ENCODE measurements at places on chromosomes 5 and 9.

- DNase-seq: no peak
Measured at GRCh38 chr5:111280282-111280951, 56.2 kb downstream of the CAMK4 start.

DNA sequence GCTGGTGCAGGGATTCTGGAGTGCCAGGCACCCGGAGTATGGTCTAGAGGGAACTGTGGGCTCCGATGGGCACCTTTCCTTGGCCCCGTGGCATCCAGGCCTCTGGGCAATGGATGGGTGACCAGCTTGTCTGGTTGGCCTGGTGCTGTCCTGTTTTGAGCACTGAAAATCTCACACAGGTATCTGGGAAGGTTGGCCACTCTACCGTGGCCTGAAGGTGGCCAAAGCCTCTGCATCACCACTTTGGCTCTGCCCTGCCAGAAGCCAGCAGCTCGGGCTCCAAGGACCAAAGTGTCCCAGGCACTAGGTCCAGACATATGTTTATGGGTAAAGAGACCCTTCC is 28.8 kb downstream of the SLC6A7 start:
- no peak for DNase-seq

- DNase-seq: no peak
Measured at GRCh38 chr9:115042781-115043509, 75.0 kb downstream of the TNC start.

DNA sequence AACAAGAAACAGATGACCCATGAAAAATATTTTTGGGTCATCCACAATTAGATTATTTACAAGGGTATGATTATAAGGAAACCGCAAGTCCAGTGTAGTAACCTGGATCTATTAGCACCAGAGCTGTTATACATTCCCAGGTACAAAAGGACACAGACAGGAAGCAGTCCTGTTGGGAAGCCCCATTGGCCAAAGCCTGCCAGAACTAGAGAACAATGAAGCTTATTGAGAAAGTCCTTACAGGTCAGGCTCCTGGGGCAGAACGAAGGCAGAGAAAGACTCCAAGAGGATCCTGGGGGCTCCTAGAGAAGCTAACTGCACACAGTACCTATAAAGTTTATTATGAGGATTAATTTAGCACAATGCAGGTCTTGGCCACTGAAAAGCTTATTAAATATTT is 169.9 kb downstream of the PARP8 start:
- DNase-seq: no peak

DNA sequence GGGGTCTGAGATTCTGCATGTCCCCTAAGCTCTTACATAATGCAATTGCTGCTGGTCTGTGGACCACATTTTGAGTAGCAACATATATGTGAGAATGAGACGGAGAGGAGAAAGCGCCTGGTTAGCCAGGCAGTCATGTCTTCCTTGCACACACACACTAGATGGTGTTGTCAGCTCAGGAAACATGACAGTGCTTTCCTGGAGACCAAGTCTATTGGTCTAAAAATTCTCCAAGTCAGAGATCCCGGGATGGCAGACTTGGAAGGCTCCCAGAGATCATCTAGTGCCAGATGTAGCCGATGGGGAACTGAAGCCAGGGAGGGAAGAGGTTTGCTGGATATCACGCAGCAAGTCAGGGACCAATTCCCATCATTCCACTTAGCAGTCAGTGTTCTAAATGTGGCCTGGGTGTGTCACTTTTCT is 53.4 kb downstream of the GALNT12 start:
- no peak for DNase-seq

DNA sequence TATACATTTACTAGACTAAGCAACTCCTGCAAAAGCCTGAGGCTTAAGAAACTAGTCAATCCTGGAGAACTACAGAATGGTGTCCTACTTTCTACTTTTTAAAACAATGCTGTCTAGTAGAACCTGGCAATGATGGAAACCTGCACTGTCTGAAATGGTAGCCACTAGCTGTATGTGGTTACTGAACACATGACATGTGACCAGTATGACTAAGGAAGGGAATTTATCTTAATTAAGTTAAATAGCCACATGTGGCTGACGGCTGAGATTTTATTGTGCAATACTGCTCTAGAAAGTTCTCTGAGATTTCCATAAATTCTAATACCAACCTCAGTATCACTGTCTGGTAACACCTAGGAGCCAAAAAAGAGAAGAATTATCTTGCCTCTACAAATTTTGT is 44.9 kb upstream of the RAPGEF6 start:
- DNase-seq: no peak

GRCh38 chr9:108953983-108954574 is 19.9 kb downstream of the ABITRAM start:
- DNase-seq: no peak

DNA sequence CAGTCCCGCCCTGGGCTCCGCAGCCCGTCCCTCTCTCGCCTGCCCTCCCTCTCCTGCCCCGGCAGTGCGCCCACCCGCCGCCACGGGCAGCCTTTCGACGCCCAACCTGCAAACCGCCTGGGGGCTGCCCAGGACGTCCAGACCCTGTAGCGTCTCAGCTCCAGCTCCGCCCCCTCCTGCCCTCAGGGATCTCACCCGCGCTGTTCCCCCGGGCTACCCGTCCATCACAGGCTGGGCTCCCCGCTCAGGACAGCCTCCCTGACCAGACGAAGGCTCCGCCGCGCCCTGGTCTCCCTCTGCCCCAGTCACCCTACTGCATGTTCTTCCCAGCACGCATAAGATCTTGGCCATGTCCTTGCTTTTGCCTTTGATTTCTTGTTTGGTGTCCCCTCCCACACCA is 1.4 kb downstream of the RASGEF1C start:
- no peak for DNase-seq

DNA sequence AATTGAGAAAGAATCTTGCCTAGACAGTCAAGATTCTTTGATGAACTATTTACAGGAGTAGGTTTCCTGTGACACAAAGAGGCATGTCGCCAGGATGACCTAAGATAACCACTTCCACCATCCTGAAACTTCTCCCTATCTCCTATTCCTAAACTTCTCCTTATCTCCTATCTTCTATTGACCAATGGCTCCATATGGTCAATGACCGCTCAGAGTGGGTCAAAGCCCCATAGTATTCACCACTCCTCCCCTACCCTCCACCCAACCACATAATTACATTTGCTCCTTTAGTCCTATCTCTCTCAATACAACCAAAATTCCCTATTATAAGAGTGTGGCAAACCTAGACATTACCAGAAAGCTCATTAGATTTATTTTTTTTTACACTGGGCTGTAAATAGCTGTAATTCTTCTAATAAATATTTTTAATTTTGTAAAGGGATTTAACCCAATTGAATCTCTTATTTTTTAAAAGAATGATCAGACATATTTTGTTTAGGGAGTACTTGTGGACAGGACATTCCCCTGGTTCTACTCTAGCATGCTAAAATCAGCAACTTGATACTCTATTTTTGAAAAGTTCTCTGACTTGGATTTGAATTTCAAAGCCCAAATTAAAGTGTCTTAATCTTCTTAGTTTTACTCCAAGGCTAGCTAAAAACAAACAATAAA is 416.0 kb upstream of the CCNH start:
- DNase-seq: no peak

DNA sequence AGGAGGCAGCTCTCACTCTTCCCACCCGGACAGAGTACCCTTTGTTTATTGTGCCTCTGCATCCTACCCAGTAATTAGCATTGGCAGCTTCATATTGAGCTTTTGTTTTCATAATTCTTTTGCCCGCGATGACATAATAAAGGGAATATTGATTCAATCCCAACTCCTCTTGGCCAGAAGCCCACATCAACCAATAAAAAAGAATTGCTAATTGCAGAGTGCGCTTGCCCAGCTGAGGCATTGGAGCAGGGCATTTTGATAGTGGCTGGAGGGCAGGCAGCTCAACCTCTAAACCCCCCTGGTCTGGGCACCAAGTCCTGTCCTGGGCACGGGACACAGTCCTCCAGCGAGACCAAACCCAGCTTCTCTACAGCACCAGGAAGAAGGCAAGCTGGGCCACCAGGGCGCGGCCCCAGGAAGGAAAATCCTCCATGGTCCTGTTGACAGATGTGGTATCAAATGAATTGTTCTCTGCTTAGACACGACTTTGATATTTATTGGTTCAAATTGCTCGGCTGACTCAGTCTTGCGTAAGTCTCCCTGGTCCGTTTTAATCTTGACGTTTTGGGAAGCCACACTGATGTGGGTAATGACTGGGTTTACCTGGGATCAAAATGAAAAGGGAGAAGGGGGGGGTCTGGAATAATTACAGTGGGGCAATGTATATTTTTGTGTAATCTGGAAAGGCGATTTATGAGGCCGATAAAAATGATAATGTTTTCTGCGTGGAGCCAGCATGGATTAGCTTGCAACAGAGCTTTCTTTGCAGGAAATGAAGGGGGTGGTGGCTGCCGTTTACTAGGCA is 220.7 kb upstream of the MSX2 start:
- DNase-seq: no peak

DNA sequence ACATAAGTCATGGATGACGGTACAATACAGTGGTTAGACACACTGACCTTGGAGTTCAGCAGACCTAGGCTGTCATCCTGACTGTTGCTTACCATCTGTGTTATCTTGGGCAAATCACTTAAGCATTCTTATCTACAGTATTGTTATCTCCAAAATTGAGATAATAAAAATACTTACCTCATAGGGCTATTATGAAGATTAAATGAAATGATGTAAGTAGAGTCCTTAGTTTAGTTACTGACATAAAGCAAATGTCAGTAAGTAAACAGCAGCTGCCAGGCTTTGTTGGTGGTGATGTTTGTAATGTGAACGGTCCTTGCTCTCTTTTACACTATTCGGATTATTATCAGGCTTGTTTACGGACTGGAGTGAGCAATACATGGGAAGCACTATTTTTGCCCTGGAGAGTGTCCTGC is 107.3 kb upstream of the DPYSL3 start:
- no peak for DNase-seq

DNA sequence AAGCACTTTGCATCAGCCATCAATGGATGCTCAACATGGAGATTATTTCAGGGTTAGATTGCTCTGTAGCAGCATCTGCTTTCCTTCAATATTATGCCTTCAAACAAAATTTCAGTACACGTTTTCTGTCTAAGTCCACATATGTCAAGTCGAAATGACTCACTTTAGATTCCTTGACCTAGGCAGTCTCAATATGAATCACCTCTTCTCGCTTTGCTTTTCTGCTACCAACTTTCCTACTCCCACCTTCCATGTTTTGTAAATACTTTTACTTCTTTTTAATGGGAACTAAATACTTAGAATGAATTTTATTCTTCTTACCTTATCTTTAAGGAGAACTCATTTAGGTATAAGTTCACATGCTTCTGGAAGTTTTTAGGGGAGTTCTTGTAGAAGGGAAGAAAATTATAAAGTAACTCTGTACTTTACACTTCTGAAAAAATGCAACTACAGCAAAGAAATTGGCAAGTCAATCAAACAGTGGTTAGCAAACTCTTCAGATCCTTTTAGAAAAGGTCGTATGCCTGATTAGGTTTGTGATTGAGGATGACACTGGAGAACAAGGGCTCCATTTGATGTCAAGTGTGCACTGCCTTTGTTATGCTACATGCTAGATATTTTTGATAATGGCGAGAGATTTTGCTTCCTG is 478.5 kb upstream of the SMARCA2 start:
- no peak for DNase-seq

- DNase-seq: no peak
Measured at GRCh38 chr5:6730407-6730806, 17.2 kb downstream of the TENT4A start.

DNA sequence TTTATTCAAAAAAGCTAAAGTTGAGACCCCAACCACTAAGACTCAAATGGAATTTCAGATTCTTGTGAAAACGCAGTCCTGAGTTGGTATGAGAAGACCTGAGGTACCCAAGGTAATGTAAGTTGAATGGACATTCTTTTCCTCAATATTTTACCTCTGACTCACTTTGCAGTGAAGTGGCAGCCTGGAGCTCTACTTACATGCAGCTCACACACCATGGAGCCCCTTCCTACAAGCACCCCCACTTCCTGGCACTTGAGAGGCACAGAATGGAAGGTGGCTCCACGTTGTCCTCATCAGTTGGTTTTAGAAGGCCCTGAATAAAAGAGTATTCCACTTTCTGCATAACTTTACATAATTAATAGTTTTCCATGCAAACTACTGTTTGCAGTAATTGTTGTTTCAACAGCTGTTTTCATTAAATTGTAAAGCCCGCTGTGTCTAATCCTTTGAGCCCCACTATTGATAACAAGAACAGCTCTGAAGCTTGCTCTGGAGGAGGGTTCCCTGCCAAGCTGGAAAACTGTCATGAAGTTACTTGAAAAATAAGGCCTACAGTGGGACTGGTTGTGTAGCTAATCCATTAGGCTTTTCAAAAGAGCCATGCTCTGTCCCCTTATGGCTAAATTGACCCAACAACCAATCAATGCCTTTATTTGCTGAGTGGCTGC is 102.2 kb upstream of the SPATA31D4 start:
- DNase-seq: no peak

DNA sequence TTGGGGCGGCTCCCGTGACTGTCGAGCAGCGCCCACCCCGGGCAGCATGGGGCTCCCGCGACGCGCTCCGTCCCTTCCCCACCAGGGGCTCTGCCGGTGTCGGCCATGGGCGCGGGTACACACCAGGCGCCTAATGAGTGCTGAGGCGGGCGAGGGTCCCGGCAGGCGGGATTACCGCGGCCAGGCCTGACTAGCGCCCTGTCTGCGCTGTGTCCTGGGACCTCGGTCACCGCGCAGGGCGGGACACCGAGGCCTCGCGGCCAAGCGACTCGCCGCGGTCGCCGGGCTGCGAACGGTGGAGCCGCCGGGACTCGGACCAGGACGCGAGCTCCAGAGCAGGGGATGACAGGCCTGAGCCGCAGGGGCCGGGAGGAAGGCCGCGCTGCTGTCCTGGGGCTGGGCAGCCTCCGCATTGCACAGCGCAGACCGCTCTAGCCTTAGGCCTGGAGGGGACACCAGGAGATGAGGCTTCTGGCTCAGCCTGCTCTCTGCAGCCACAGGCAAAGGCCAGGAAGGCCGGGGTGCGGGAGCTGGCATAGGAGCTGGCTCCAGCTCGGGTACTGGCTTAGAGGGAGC is 14.1 kb downstream of the LCN10 start:
- DNase-seq: no peak

- DNase-seq: no peak
Measured at GRCh38 chr5:141785711-141786110, 92.5 kb downstream of the PCDH1 start.

- no peak for DNase-seq
Measured at GRCh38 chr5:179241175-179241574, 104.1 kb downstream of the ADAMTS2 start.

- DNase-seq: no peak
Measured at GRCh38 chr5:3429962-3430361, 165.7 kb upstream of the IRX1 start.

DNA sequence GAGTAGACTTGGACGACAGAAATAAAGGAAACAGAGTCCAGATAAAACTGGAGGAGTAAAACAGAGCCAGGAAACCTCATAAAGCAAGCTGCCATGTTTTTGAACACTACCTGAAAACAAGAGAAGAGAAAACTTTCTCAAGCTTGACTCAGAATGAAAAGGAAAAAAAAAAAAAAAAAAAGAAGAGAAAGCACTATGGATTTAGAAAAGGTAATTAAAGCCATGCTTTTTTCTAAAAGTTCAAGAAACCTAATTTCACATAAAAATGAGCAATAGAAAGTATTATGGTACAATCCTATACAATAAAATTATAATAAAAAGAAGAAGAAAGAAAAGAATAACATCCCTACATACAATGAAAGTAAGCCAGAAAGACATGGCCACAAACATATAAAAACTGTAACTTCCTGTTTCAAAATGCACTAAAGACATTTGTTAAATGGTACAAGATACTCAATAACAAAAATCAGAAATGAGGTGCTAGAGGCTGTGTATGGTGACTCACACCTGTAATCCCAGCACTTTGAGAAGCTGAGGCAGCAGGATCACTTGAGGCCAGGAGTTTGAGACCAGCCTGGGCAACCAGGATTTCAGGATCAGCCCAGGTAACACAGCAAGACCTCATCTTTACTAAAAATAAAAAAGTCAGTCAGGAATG is 129.5 kb downstream of the SIL1 start:
- no peak for DNase-seq

Data from CD4-positive, alpha-beta T cell treated with Interleukin-4 for 1 hour (primary cell).